A549 treated with CORT108297 at 1 μM for 4 hours (cell line): ENCODE measurements at places on chromosomes 2 and 18. TPM values are rescaled to one million over a fixed set of nuclear protein-coding genes. Genes with fewer than 3 reads are reported as not detected.

ZNF521 gene
- not detected in 5 replicates for total RNA-seq

NAB1 gene
- 25.6 to 39.3 TPM (median 36.2 TPM) in 5 replicates for total RNA-seq

PLEK gene
- not detected in 5 replicates for total RNA-seq

CRYBA2 gene
- total RNA-seq: not detected in 5 replicates

ACMSD gene
- total RNA-seq: not detected in 5 replicates

NEB gene
- 0.12 to 0.70 TPM (median 0.22 TPM) in 5 replicates for total RNA-seq

ATP6V1B1 gene
- 1.5 to 2.6 TPM (median 2.4 TPM) in 5 replicates for total RNA-seq

CEBPZOS gene
- total RNA-seq: 39.4 to 43.5 TPM (median 41.6 TPM) in 5 replicates

LDAH gene
- total RNA-seq: 14.7 to 23.7 TPM (median 17.9 TPM) in 5 replicates

CTAGE1 gene
- 0.05 TPM in 1 of 5 replicates, not detected in the others for total RNA-seq

FZD7 gene
- 5.2 to 7.5 TPM (median 7.0 TPM) in 5 replicates for total RNA-seq

NEU2 gene
- not detected in 5 replicates for total RNA-seq

ABCB6 gene
- total RNA-seq: 23.5 to 36.0 TPM (median 33.7 TPM) in 5 replicates

FAM110C gene
- total RNA-seq: 0.05 to 0.12 TPM (median 0.09 TPM) in 5 replicates

DDX1 gene
- 121 to 167 TPM (median 123 TPM) in 5 replicates for total RNA-seq

ANKRD30B gene
- 0.02 to 0.03 TPM (median 0.02 TPM) in 3 of 5 replicates, not detected in the others for total RNA-seq

C2orf72 gene
- total RNA-seq: 5.5 to 8.2 TPM (median 6.4 TPM) in 5 replicates

RIT2 gene
- not detected in 5 replicates for total RNA-seq

SULT1C4 gene
- total RNA-seq: 0.11 to 0.13 TPM in 2 of 5 replicates, not detected in the others

G6PC2 gene
- total RNA-seq: not detected in 5 replicates

GKN2 gene
- total RNA-seq: 2.4 to 4.1 TPM (median 2.9 TPM) in 5 replicates

KCNK3 gene
- 0.53 to 1.2 TPM (median 1.0 TPM) in 5 replicates for total RNA-seq

ASXL2 gene
- 9.5 to 15.7 TPM (median 13.9 TPM) in 5 replicates for total RNA-seq

MERTK gene
- total RNA-seq: 1.7 to 2.0 TPM (median 1.8 TPM) in 5 replicates

SULT1C2 gene
- total RNA-seq: 0.38 to 0.72 TPM (median 0.49 TPM) in 5 replicates

ELMOD3 gene
- total RNA-seq: 10.8 to 14.5 TPM (median 12.7 TPM) in 5 replicates

EVX2 gene
- not detected in 5 replicates for total RNA-seq

PTPRN gene
- 1.1 to 1.9 TPM (median 1.6 TPM) in 5 replicates for total RNA-seq

FEV gene
- total RNA-seq: not detected in 5 replicates

MPPE1 gene
- total RNA-seq: 16.1 to 20.6 TPM (median 18.5 TPM) in 5 replicates

CRYGC gene
- total RNA-seq: not detected in 5 replicates

SNED1 gene
- total RNA-seq: 0.18 to 0.62 TPM (median 0.55 TPM) in 5 replicates

MROH2A gene
- total RNA-seq: 0.09 to 0.20 TPM (median 0.15 TPM) in 4 of 5 replicates, not detected in the other

KCNS3 gene
- 1.1 to 1.5 TPM (median 1.4 TPM) in 5 replicates for total RNA-seq

TPO gene
- total RNA-seq: 0.09 to 0.22 TPM (median 0.16 TPM) in 5 replicates

APCDD1 gene
- total RNA-seq: 0.14 to 0.21 TPM in 2 of 5 replicates, not detected in the others
